ENCODE measurements at places on chromosomes 1 and 21.

GRCh38 chr21:16418226-16418625 is 688.4 kb downstream of the USP25 start:
- DNase-seq: no peak

DNA sequence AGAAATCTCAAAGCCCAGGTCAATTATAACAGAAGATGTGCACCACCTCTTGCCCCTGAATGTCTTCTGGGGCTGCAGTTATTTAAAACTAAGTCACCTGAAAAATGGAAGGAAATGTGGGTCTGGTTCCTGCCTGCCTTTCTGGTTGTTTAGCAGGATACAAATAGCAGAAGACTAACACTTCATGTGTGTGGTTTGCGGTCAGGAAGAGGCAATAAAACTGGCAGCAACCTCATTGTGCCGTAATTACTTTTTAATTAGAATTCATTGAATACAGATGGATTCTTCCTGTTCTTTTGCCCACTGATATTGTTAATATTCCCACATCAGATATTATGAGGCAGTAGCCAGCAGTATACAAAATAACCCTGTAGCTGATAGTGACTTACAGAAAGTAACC is 345.7 kb downstream of the ZNF326 start:
- no peak for DNase-seq

GRCh38 chr1:154935749-154936554 is 567 bp downstream of the PMVK start:
- no peak for DNase-seq

GRCh38 chr1:155864393-155864792 is 5.0 kb downstream of the SYT11 start:
- DNase-seq: no peak

DNA sequence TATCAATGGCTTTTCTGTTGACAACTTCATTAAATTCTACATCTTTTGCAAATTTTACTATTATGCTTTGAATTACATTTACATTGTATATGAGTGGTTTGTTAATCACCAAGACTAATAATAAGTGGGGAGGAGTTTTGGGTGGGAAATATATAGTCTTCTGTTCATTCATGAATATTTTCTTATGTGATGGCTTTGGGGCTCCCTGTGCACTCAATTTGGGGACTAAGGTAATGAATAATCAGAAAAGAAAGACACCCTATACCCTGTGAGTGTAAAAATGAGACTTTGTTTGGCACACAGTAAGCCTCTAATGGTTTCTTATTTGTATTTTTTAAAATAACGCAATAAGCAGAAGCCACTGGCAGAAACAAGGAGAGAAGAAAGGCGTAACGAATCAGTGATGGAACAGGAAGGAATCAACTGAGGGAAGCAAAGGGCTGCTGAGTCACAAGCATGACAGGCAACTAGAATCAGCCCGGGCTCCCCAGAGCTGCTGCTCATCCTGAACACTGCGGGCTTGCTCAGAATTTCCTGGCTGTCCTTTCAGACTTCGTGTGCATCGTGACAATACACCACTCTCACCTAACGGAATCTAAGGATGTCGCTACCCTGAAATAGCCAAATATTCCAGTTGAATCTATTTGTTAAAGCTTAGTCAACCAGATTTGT is 20.8 kb upstream of the RGS2 start:
- DNase-seq: no peak

GRCh38 chr21:27779606-27780005 is 812.7 kb upstream of the ADAMTS5 start:
- DNase-seq: no peak

- DNase-seq: no peak
These were observed 66.0 kb upstream of the NRIP1 start for GRCh38 chr21:15130751-15131150.

GRCh38 chr1:40079774-40080400 is 17.2 kb downstream of the PPT1 start:
- DNase-seq: no peak

GRCh38 chr1:88946861-88947260 is 45.6 kb downstream of the KYAT3 start:
- DNase-seq: no peak

- no peak for DNase-seq
These were observed 71.7 kb upstream of the JUN start for GRCh38 chr1:58855274-58856165.

DNA sequence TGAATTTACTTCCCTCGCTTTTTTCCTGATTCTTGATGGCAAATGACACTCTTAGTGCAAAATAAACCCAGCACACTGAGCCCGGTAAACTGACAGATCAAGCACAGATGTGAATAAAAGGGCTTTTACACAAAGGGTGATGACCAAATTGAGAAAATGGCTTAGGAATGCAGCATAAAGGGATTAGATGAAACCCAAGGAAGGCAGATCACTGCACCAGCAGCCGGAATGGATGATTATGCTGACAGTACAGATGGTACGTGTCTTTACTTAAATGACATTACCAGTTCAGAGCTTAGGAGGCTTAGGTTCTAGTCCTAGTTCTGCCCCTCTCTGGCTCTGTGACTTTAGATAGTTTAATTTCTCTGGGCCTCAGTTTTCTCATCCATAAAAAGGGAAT is 12.0 kb downstream of the PKP1 start:
- no peak for DNase-seq

All from stimulated activated naive CD8-positive, alpha-beta T cell treated with anti-CD3 and anti-CD28 coated beads, Interleukin-15, Interleukin-2, amounts not matched to agents 100 U/mL and 50 U/mL, for 24 hours (primary cell).